ENCODE measurements at places on chromosomes 2 and 18. TPM values are rescaled to one million over a fixed set of nuclear protein-coding genes. Genes with fewer than 3 reads are reported as not detected.

The FABP1 gene
- 0.41 TPM for total RNA-seq

The MYO5B gene
- 0.39 TPM for total RNA-seq

The PASK gene
- 0.36 TPM for total RNA-seq

The XDH gene
- total RNA-seq: 0.29 TPM

DNA sequence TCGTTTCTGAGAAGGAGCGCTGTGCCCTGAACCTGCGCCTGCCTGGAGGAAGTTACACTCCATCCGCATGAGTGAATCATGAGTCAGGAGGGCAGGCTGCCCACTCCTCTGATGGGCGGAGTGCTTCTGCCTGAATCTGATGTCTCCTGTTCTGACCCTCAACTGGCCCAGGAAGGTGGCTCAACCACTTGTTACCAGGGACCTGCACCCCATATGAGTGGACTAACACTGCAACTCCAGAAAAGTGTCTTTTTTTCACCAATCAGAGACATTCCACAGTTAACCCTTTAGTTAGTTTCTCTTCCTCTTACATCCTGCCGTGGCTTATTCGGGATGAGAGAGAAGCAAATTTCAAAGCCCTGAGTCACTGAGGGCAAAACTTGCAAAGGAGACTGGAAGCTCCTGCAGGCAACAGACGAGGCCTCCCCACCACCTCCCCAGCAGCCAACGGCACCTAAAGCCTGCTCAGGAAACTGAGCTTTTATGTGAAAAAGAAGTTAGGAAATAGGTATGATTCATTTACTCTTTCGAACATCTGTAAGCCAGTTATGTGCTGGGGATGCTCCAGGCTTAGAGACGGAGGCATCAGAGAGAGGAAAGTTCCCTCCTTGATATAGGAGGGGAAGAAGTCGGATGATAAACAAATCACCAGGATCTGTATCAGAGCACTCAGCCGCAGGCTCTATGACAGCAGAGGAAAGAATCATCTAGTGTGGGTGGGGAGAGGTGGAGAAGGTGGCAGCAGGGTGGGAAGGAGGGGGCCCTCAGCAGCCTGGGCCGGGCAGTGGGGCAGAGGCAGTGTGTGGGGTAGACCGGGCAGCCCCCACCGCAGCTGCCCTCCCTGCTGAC, 30.9 kb downstream of the MBP start:
- H3K36me3 ChIP-seq: no peaks in the 10 kb centered on the region
- peak overlapping the region; percentile 85 for H3K27ac ChIP-seq
- DNase-seq: peak; percentile 95
- H3K27me3 ChIP-seq: no peaks in the 10 kb centered on the region
- peak overlapping the region; percentile 3 for H3K4me3 ChIP-seq

The RAX gene
- not detected for total RNA-seq

DNA sequence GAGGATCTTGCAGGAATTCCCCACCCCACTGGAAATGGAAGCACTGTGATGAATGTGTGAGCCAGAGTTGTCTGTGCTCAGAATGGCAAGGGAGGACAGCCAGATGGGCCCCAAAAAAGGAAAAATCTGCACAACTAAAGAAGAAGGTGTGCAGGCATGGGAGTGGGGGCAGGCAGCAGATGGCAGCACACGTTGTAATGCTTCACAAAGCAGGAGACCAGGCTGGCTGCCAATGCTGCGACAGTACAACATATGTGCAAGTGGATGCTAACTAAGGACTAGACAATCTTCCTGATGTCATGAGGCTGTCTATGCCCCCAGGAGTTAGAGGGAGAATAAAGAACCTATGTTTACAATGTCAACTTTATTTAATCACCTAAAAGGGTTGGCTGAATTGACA, 27.2 kb downstream of the ST6GAL2 start:
- H3K36me3 ChIP-seq: no peaks in the 10 kb centered on the region
- DNase-seq: no peak
- no peaks in the 10 kb centered on the region for H3K4me1 ChIP-seq
- H3K27me3 ChIP-seq: no peaks in the 10 kb centered on the region
- no peak overlapping the region for H3K4me3 ChIP-seq

DNA sequence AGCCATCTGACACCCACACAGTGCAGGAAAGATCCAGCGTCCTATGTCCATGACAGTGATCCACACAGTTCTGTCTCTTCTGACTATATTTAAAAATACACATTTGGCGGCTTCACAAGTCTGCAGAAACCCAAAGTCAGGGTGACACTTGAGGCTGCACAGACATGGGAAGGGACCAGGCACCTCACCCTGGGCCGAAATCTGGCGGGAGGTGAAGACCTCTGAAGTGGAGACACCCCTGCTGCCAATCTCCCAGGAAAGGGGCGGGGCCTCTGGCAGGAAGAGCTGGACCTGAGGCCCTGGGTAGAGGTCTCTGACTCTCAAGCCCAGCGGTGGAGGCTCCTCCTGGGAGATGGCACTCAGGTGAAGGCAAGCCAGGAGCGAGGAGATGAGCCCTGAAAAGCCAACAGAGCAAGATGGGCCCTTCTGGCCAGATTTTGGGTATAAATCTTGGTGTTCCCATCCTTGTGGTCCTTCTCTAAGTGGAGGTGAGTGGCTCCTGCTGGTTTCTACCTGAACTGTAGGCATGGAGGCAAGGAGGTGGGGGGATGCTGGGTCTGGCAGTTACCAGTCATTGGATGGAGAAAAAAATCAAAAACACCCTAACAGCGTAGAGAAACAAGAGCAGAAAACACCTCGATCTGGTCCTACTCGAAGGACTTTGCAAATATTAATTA, 248.4 kb downstream of the HDAC4 start:
- H3K36me3 ChIP-seq: no peaks in the 10 kb centered on the region
- H3K4me1 ChIP-seq: peaks cover 27% of the 10 kb centered on the region
- DNase-seq: peak; percentile 55
- H3K27ac ChIP-seq: peak overlapping the region; percentile 87

The IL18RAP gene
- not detected for total RNA-seq

GRCh38 chr2:146634230-146635097, 1210.4 kb upstream of the ACVR2A start:
- no peak for DNase-seq
- H3K27ac ChIP-seq: no peak overlapping the region
- no peaks in the 10 kb centered on the region for H3K36me3 ChIP-seq
- H3K4me3 ChIP-seq: no peak overlapping the region
- no peaks in the 10 kb centered on the region for H3K27me3 ChIP-seq

The DSG1 gene
- not detected for total RNA-seq

DNA sequence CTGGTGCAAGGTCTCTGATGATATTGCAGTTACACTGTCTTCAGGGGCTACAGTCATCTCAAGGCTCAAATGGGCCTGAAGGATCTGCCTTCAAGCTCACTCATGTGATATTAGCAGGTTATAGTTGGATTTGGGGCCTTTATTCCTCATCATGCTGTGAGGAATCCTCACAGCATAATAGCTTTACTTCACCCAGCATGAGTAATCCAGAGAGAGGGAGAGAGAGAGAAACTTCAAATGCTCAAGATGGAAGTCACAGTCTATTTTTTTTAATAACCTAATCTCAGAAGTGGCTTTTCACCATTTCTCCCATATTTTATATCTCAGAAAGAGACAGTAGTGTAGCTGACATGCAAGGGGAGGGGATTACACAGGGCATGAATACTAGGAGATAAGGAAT, 658.7 kb downstream of the EPHA4 start:
- DNase-seq: no peak
- H3K27ac ChIP-seq: no peak overlapping the region
- H3K4me3 ChIP-seq: no peak overlapping the region
- no peaks in the 10 kb centered on the region for H3K36me3 ChIP-seq
- H3K4me1 ChIP-seq: no peaks in the 10 kb centered on the region
- H3K27me3 ChIP-seq: no peaks in the 10 kb centered on the region

- H3K36me3 ChIP-seq: no peaks in the 10 kb centered on the region
- no peak overlapping the region for H3K27ac ChIP-seq
- H3K4me3 ChIP-seq: no peak overlapping the region
- no peaks in the 10 kb centered on the region for H3K4me1 ChIP-seq
Observed at GRCh38 chr2:83633423-83633822, 825.7 kb downstream of the SUCLG1 start.

The SMYD5 gene
- 9.8 TPM for total RNA-seq

DNA sequence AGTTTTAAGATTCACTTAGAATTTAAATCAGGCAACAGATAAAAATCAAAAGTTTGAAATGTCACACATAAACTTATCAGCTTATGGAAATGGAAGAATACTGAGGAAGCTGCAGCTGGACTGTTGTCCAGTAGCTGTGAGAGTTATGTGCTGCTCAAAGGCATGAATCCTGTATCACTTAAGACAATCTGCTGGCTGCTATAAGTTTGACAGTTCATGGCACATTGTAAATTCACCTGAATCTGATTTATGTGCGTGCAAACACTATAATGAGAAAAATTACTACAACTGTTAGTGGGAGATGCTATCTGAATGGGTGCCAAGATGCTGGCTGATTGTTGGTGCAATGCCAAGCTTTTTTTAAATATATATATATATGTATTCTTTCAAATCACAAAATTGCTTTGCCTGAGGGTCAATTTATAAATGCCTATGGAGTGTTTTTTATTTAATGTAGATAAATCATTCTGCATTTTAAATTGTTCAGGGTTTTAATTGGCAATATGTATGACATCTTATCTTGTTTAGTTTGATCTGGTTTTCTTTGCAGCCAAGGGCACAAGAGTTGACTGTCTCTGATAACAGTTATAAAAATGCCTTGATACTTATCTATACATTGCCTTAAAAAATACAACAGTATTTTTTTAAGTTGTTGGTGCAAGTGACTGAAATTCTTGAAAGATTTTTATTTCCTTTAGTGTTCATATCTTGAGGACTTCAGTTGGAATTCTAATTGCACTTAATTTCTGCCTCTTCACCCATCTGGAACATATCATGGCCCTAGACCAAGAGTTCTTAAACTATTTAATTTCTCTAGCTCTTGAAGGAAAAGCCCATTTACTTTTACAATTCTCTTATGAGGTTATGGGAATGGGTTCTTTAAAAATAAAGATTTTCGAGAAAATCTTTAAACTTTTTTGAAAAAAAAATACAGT, 48.7 kb downstream of the CAVIN2 start:
- no peaks in the 10 kb centered on the region for H3K36me3 ChIP-seq
- no peak overlapping the region for H3K27ac ChIP-seq
- no peak for DNase-seq
- H3K27me3 ChIP-seq: no peaks in the 10 kb centered on the region
- H3K4me3 ChIP-seq: no peak overlapping the region

GRCh38 chr2:86596118-86596517, 27.5 kb downstream of the RNF103 start:
- H3K27ac ChIP-seq: peak overlapping the region; percentile 59
- no peak overlapping the region for H3K4me3 ChIP-seq
- no peaks in the 10 kb centered on the region for H3K27me3 ChIP-seq
- no peaks in the 10 kb centered on the region for H3K36me3 ChIP-seq
- no peak for DNase-seq

GRCh38 chr18:50057009-50057408, 137.9 kb downstream of the MYO5B start:
- no peaks in the 10 kb centered on the region for H3K36me3 ChIP-seq
- DNase-seq: no peak
- H3K27me3 ChIP-seq: no peaks in the 10 kb centered on the region
- H3K4me1 ChIP-seq: no peaks in the 10 kb centered on the region
- H3K4me3 ChIP-seq: no peak overlapping the region
- H3K27ac ChIP-seq: no peak overlapping the region

The SCN7A gene
- 6.0 TPM for total RNA-seq

- H3K36me3 ChIP-seq: no peaks in the 10 kb centered on the region
- DNase-seq: peak; percentile 22
- H3K27ac ChIP-seq: peak within 1 kb of the TSS; percentile 90
- H3K4me1 ChIP-seq: peaks cover 46% of the 10 kb centered on the region
- peak within 1 kb of the TSS; percentile 85 for H3K4me3 ChIP-seq
Observed at GRCh38 chr2:9474361-9475057, at the start of gene IAH1. Gene IAH1, plus strand, starts transcription at chr2:9474551. Its CDS starts 16 bp downstream, at chr2:9474567.

The SLC23A3 gene
- total RNA-seq: 0.11 TPM

- H3K4me3 ChIP-seq: no peak overlapping the region
- H3K27me3 ChIP-seq: no peaks in the 10 kb centered on the region
- H3K4me1 ChIP-seq: peaks cover 52% of the 10 kb centered on the region
Observed at GRCh38 chr2:239394346-239394945, 6.4 kb downstream of the HDAC4 start.

DNA sequence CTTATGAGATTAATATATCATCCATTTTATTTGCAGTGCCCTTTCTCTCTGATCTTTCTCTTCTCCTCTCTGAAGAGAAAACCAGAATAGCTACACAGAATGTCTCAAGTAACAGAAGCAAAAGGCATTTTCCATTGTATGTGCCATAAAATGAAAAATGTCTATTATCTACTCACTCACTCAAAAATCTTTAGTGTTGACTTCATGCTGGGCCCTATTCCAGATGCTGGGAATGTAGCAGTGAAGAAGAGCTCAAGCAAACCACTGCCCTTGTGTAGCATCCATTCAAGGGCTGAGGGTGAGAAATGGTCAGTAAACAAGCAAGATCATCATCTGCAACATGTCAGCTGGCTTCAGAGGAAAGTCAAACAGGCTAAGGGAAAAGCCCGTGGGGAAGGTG, 427.7 kb downstream of the METTL4 start:
- H3K4me1 ChIP-seq: no peaks in the 10 kb centered on the region
- H3K4me3 ChIP-seq: no peak overlapping the region
- DNase-seq: no peak

DNA sequence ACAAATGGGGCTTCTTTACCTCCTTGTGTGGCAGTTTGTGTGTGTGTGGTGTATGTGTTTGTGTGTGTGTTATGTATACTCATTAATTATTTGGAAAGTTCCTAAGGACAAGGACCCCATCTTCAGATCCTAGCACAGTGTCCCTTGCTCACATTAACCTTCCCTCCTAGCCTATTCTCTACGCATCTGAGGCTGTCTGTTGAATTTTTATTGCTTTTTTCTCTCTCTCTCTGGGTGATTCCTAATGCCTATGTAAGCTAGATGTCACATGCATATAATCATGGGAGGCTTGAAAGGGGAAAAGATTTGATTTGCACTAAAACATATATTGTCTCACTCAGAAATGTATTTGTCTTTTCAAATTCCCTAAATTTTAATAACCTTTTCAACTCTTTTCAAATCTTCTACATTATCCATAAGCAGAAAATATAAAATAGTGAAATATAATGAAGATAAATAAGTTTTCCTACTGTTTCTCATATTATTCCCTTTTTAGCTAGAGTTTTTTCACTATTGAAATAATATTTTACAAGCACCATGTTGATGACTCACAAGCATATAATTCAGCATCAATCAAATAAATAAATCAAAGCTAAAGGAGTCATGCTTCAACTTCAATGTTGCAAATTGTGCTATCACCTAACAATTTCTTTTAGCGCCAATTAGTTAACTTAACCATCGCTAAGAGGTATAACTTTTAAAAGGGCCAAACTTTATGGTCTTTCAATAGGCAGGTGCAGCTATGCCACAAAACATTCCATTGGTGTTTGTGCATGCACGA, 199.0 kb upstream of the ERBB4 start:
- H3K4me3 ChIP-seq: no peak overlapping the region
- H3K27me3 ChIP-seq: no peaks in the 10 kb centered on the region
- H3K27ac ChIP-seq: no peak overlapping the region
- no peaks in the 10 kb centered on the region for H3K4me1 ChIP-seq

The TRAK2 gene
- 31.9 TPM for total RNA-seq

DNA sequence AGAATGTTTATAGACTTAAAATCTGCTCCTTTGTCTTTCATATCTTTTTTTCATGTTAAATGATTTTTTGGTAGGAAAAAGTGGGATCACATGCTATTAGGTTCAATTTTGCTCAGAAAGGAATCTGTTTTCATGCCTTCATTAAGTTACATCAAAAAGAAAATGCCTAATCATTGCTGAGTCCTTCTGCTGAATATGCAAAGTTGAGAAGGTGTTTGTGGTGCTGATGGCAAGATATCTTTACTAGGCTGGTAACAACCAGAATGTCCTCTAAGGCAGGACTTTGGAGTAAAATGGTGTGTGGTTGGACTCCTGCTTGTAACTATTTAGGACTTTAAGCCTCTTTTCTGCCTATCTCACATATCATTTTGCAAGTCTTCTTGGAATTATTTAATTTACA, 88.3 kb downstream of the TRIB2 start:
- no peaks in the 10 kb centered on the region for H3K27me3 ChIP-seq
- no peak overlapping the region for H3K27ac ChIP-seq
- H3K4me3 ChIP-seq: no peak overlapping the region
- no peaks in the 10 kb centered on the region for H3K36me3 ChIP-seq
- no peak for DNase-seq
- H3K4me1 ChIP-seq: peaks cover 28% of the 10 kb centered on the region
